ENCODE measurements at places on chromosomes 7 and 10.

DNA sequence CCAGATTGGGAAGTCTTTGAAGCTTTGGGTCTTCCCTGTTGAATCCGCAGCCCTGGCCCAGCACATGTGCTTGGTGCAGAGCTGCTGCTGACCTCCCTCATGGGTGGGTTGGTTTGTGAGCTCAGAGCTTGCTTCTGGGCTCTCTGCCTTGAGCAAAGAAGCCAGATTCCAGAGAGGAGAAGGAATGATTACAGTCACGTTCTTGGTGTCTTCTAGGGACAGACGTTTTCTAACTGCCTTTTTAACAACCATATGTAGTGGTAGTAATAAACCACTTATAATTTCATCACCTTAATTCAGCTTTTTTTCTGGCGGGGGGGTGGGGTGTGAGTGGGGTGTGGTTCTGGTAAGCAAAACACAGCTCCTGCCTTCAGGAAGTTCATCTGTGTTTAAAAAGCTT lies 39.5 kb downstream of the LRMDA start:
- DNase-seq, result no peak

DNA sequence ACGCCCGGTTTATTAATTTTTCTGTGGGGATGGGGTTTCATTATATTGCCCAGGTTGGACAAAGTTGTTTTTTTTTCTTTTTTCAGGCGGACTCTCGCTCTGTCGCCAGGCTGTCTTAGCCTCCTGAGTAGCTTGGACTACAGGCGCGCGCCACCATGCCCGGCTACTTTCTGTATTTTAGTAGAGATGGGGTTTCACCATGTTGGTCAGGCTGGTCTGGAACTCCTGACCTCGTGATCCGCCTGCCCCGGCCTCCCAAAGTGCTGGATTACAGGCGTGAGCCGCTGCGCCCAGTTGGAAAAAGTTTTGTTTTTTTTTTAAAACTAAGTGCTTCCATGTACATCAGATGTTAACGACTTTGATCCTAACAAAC lies 542 bp upstream of the ZNF394 start:
- no peak for DNase-seq

DNA sequence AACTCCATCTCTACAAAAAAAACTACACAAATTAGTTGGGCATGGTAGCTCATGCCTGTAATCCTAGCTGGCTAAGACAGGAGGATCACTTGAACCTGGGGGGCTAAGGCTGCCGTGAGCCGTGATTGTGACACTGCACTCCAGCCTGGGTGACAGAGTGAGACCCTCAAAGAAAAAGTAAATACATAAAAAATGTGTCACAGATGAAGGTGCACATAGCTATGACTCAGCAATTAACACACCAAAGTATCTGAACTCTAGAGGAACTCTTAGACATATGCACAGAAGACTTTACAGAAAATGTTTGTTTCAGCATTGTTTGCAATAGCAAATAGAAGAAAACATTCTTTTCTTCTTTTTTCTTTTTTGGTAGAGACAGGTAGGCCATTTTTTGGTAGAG lies 8.3 kb downstream of the C10orf62 start:
- no peak for DNase-seq

DNA sequence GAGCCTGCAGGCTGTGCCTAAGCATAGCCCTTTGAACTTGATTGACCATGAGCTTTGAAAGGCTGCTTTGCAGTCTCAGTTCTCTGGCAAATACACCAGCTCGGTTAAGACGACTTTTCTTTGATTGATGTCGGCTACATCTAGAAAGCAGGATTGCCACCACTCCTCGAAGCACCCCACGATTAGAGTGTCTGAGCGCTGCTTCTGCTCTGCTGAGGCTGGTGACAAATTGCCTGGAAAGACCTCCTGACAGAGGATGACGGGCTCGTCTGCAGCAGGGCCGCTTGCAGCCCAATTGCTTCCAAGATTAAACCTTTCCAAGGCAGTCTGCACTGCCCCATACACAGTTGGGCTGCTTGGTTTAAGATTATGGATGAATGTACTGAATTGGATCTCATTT lies 182.0 kb downstream of the CUX1 start:
- DNase-seq, result no peak

DNA sequence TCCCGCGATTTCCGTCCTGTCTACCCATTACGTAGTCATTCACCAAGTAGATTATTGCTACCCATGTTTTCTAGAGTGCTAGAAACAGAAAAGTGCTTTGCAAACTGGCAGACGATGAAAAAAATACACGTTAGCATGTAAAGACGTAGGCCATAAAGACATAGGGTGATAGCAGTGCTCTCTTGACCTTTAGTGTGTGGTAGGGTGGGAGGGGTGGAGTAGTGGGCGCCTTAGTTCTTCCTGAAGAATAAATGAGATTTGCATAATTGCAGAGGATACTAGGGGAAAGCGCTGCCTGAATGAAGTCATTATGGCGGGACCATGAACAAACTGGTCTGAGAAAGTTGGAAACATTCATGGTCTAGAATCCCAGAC lies 948 bp downstream of the ZNF485 start:
- DNase-seq, result no peak

- no peak for DNase-seq
Observed at GRCh38 chr10:14513123-14513522, 182.4 kb upstream of the FRMD4A start.

GRCh38 chr10:13001041-13001886 lies at the start of gene CCDC3:
Gene CCDC3 (minus strand): TSS chr10:13001713. CDS start chr10:13001570, 143 bp downstream.
- DNase-seq, result no peak

DNA sequence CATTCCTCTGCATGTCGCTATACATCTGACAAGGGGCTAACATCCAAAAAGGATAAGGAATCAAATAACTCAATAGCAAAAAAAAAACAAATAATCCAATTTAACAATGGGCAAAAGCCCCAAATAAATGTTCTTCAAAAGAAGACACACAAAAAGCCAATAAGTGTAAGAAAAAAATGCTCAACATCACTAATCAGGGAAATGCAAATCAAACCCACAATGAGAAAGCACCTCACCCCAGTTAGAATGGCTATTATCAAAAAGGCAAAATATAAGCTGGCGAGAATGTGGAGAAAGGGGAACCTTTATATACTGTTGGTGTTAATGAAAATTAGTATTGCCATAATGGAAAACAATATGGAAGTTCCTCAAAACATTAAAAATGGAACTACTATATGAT lies 14.3 kb downstream of the ARHGAP12 start:
- DNase-seq, result no peak

- peak; percentile 28 for DNase-seq
Observed at GRCh38 chr10:35822316-35822715, 180.2 kb upstream of the FZD8 start.

GRCh38 chr7:116449950-116450349 lies 49.6 kb upstream of the CAV2 start:
- no peak for DNase-seq

DNA sequence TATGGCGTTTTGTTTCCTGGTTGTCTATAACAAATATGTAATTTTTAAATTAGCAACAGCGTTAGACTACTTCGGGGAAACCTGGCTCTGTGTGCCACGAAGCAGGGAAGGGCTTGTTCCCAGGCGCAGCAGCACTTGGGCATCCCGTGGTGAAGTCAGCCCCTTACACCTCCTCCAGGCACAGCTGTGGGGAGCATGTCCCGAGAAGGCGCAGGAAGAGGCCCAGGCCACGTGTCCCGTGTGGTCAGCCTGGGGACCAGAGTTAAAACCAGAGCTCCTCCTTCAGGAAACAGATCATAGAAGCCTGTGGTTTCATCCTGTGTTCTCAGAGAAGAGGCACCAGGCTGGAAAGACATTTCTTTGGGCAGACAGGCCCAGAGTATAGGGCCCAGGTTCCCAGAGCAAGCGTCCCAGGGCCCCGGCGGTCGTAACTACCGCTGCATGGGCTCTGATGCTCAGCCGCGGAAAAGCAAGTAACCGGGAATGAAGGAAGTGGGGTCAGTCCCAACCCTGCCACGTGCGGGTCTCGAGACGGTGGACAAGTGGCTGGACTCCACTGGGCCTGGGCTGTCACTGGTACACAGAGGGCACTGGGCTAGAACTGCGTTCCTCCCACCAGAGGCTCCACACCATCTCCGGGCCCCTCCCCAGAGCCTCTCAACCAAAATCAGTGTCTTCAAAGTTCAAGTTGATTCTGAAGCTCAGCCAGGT lies 7.1 kb downstream of the NUDT1 start:
- DNase-seq, result peak; percentile 49

DNA sequence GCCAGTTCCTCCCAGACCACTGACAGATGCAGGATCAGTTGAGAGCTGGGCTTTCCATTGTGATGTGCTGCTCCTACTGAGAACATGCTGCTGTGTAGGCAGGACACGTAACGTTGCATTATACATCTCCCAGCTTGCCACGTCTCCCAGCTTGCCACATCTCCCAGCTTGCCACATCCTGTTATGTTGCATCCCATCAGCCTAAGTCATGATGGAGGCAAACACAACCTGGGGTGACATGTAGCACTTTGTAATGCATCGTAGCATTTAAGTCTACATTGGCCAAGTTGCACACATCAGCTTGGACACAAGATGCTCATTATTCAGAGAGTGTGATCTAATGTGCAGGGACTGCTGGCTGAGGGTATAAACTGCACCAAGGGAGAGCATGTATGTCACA lies 73.3 kb upstream of the CHCHD3 start:
- no peak for DNase-seq

DNA sequence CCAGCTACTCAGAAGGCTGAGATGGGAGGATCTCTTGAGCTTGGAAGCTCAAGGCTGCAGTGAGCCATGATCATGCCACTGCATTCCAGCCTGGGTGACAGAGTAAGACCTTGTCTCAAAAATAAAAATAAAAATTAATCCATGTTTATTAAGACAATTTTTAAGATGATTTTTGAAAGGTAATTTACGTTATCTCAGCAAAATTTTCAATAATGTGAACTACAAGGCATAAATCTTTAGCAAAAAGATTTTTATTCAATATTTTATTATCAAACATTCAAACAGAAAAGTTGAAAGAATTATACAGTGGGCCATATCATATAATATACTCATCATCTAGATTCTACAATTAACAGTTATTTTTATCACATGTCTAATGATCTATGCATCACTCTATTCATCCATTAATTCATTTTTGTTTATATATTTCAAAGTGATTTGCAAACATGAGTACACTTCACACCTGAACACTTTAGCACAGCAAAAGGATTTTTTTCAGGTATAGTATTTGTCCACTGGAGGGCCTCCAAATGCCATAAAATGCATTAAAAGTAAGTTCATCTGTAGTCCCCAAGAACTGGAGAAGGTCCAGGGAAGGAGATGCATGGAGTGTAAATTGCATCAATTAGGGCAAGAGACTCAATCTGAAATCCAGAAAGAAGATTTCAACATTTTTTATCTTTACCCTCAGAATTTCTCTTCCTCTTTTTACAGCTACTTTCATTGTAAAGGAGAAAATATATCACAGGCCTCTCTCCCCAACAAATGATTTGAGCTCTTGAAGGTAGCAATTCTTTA lies 38.6 kb upstream of the RSBN1L start:
- DNase-seq, result peak; percentile 26

DNA sequence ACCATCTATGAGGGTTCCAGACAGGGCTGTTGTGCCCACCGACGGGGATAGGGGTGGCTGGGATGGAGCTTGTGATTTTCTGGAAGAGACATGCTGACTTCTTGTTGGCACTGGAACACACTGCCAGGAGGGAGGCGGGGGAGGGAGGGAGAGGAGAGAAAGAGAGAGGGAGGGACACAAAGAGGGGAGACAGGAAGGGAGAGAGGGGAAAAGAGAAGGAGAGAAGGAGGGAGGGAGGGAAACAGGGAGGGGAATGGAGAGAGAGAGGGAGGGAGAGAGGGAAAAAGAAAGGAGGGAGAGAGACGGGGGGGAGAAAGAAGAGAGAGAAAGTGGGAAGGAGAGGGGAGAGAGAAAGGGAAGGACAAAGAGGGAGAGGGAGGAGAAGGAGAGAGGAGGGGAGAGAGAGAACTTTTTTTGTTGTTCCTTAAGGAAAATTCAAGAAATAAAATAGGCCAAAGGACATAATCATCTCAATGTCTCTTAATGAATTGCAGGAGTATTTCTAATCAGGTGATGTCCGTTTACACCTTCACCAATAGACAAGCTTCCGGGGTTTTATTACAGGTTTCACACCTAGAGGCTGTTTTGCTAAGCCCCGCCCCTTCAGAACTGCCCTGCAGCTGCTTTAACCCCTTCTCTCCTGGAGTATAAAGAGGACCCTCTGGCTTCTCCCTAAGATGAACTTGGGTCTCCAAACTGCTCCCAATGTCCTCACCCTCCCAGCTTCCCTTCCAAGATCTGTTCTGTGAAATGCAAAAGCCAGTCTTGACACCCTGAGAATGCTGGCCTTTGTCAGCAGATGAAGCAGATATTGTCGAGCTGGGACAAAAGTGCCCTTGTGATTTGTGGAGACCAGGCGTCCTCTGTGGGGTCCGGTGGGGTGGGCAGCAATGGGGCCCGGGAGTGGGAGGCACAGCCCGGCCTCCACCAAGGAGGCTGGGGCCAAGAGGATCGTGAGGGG lies 82.0 kb upstream of the GTF2IRD1 start:
- peak; percentile 90 for DNase-seq

DNA sequence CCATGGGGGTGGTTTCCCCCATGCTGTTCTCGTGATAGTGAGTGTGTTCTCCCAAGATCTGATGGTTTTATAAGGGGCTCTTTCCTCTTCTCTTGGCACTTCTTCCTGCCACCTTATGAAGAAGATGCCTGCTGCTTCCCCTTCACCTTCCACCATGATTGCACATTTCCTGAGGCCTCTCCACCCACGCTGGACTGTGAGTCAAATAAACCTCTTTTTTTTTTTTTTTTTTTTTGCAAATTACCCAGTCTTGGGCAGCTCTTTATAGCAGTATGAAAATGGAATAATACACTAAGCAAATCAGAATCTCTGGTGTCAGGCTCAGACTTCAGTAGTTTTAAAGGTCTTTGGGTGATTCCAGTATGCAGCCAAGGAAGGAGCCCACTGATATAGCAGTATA lies 28.2 kb downstream of the TAS2R41 start:
- no peak for DNase-seq

GRCh38 chr7:111727905-111728634 lies 165.8 kb upstream of the IMMP2L start:
- DNase-seq, result no peak

- no peak for DNase-seq
Observed at GRCh38 chr10:65670087-65670486, 1255.7 kb upstream of the LRRTM3 start.

DNA sequence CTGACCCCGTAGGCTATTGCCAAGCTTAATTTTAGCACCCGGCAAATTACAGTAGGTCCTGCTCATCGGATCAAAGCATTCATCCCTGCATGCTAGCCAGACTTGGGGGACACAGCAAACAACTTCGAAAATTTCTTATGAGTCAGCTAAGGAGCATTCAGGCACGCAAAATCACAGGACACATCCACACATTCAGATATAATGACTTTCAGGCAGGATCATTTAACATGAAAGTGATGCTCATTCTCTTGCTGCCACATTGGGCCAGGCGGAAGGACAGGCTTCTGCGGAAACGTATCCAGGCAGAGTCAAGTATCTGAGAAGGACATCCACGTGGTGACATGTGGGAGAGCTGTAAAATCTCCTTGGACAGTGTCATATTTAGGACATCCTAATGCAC lies 474.0 kb upstream of the NRP1 start:
- no peak for DNase-seq

- no peak for DNase-seq
Observed at GRCh38 chr10:73969224-73969841, 28.6 kb upstream of the VCL start.

- DNase-seq, result no peak
Observed at GRCh38 chr7:107661081-107661864, 645 bp downstream of the SLC26A4 start.

- no peak for DNase-seq
Observed at GRCh38 chr10:75261813-75262705, 26.3 kb upstream of the COMTD1 start.

GRCh38 chr10:3791974-3792633 lies 7.1 kb upstream of the KLF6 start:
- DNase-seq, result no peak

GRCh38 chr10:26574783-26575182 lies 122.7 kb upstream of the PDSS1 start:
- no peak for DNase-seq

Measured in putamen (tissue), 1 donor.